ENCODE measurements at places on chromosomes 7 and 10. TPM values are rescaled to one million over a fixed set of nuclear protein-coding genes. Genes with fewer than 3 reads are reported as not detected.

The ITGA8 gene
- total RNA-seq = 2.8 TPM

The SLC39A12 gene
- 2.2 TPM for total RNA-seq

The CTAGE4 gene
- total RNA-seq = 0.31 TPM

The LBX1 gene
- total RNA-seq = not detected

The ITIH5 gene
- 14.3 TPM for total RNA-seq

The ARPC1A gene
- total RNA-seq = 72.1 TPM

The GJD4 gene
- total RNA-seq = not detected

The GRID2IP gene
- total RNA-seq = 1.2 TPM

The SEMA4G gene
- total RNA-seq = 8.0 TPM

All from occipital lobe (tissue), 3 donors.